IMR-90 (cell line): ENCODE measurements at places on chromosomes 11 and 22. TPM values are rescaled to one million over a fixed set of nuclear protein-coding genes. Genes with fewer than 3 reads are reported as not detected.

- H3K4me3 ChIP-seq: no peak overlapping the region
- no peak overlapping the region for H3K27ac ChIP-seq
- H3K36me3 ChIP-seq: no peaks in the 10 kb centered on the region
- H3K27me3 ChIP-seq: no peaks in the 10 kb centered on the region
- no peak for DNase-seq
Measured at GRCh38 chr11:35248558-35249323, 109.8 kb downstream of the CD44 start.

- no peaks in the 10 kb centered on the region for H3K36me3 ChIP-seq
- peaks cover 10% of the 10 kb centered on the region for H3K4me1 ChIP-seq
- H3K4me3 ChIP-seq: no peak overlapping the region
- H3K27ac ChIP-seq: no peak overlapping the region
- H3K27me3 ChIP-seq: no peaks in the 10 kb centered on the region
- DNase-seq: no peak
Measured at GRCh38 chr22:47176573-47177333, 414.3 kb downstream of the TBC1D22A start.

GRCh38 chr11:72072348-72072747 is 8.0 kb downstream of the NUMA1 start:
- H3K36me3 ChIP-seq: no peaks in the 10 kb centered on the region; the same call in 1 of the 2 replicates
- peaks cover 20% of the 10 kb centered on the region for H3K4me1 ChIP-seq
- DNase-seq: peak; percentile 82
- no peak overlapping the region for H3K4me3 ChIP-seq
- H3K27me3 ChIP-seq: no peaks in the 10 kb centered on the region

ESRRA gene
- 10.2 and 10.3 TPM in 2 replicates for total RNA-seq

- peak; percentile 53 for DNase-seq
- no peaks in the 10 kb centered on the region for H3K36me3 ChIP-seq
- H3K27me3 ChIP-seq: no peaks in the 10 kb centered on the region
- H3K4me3 ChIP-seq: no peak overlapping the region
- H3K27ac ChIP-seq: no peak overlapping the region
Measured at GRCh38 chr22:28408709-28409108, 270.9 kb downstream of the TTC28 start.

DNA sequence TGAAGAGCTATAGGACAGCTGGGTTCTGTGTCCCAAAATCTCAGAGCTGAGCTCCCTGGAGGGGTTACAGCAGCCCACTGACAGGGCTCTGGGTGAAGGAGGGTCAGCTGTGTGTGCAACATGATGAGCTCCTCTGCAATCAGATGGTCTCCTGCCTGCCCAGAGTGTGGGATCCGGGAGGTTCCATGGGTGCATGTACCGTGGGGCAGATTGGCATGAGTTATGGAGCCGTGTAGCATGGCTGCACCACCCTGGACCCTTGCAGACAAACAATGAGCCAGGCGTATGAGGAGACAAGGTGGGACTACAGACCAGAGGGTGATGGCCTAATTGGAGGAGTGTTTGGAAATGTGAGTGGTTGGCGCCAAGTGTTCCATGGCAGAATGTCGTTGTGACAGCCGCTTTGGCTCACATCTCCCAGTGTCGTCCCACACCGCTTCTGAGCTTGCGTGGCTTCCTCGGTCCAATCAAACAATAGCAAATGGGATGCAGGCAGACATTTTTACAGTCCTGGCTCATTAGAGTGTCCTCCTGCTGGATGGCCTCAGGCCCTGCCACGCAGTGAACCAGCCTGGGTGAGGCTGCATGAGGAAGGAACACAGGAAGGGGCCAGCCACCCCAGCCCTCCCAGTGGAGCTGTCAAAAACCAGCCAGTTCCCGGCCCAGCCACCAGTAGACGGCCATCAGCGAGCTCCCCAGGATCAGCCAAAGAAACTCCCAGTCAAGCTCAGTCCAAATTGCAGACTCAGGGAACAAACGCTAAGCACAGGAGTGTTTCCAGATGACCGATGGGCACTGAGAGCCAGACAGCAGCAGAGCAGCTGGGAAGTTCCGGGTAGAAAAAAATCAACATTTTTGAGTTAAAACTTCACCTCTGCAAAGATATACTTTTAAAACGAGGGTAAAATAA is 1066.9 kb downstream of the BRD1 start:
- no peak overlapping the region for H3K27ac ChIP-seq
- no peak for DNase-seq
- H3K4me1 ChIP-seq: no peaks in the 10 kb centered on the region

SPI1 gene
- total RNA-seq: not detected in 2 replicates

POU2AF2 gene
- not detected in 2 replicates for total RNA-seq

DDTL gene
- total RNA-seq: 0.36 and 0.83 TPM in 2 replicates

GRCh38 chr11:6321356-6321755 is 1.1 kb upstream of the CAVIN3 start:
- H3K4me3 ChIP-seq: no peak overlapping the region
- peaks cover 6% of the 10 kb centered on the region for H3K36me3 ChIP-seq
- peak overlapping the region; percentile 99 for H3K27ac ChIP-seq
- no peaks in the 10 kb centered on the region for H3K27me3 ChIP-seq
- peaks cover 15% of the 10 kb centered on the region for H3K4me1 ChIP-seq

TEX54 gene
- total RNA-seq: not detected in 2 replicates

DNA sequence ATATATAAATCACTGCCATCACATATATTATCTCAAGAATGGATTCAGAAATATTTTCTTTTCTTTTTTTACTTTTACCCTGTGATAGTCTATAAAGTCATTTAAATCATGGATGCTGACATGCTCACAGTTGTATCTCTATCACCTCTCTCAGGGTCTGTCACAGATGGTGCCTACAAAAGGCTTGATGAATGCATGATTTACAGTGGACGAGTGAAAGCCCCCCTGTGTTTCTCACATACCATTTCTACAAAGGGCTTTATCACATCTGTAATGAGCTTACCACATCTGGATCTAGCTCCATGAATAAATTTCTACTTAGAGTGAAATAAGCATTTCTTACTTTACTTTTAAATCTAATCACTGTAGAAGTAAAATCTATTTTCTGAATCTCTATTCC is 121.4 kb upstream of the CARD18 start:
- no peaks in the 10 kb centered on the region for H3K4me1 ChIP-seq
- no peaks in the 10 kb centered on the region for H3K27me3 ChIP-seq
- no peak overlapping the region for H3K27ac ChIP-seq
- no peak for DNase-seq
- no peaks in the 10 kb centered on the region for H3K36me3 ChIP-seq

- no peaks in the 10 kb centered on the region for H3K36me3 ChIP-seq
- H3K27me3 ChIP-seq: no peaks in the 10 kb centered on the region
- no peak overlapping the region for H3K4me3 ChIP-seq
- H3K27ac ChIP-seq: peak overlapping the region; percentile 54
Measured at GRCh38 chr22:31244046-31244942, 32.2 kb downstream of the LIMK2 start.

- DNase-seq: no peak
- H3K27me3 ChIP-seq: no peaks in the 10 kb centered on the region
- H3K27ac ChIP-seq: no peak overlapping the region
- no peaks in the 10 kb centered on the region for H3K36me3 ChIP-seq
Measured at GRCh38 chr22:35024364-35024692, 41.6 kb upstream of the ISX start.

DNA sequence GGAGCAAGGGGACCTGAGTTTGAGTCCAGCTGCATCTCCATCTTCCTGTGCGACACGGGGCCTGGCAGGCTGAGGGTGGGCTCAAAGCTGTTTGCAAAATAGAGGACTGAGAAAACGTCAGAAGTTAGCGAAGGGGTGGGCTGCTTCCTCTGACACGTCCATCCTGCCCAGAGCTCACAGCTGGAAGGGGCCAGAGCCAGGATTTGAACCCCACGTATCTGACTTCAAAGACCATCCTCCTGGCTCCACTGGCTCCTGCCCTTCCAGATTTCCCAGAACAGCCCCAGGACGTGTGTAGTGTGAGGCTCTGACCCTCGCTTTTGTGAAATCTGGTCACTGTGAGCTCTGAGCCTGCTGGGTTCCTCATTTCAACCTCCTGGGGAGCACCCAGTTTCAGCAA is 56.3 kb downstream of the CD82 start:
- peaks cover 4% of the 10 kb centered on the region; the same call in 1 of the 2 replicates for H3K36me3 ChIP-seq
- H3K27ac ChIP-seq: no peak overlapping the region
- H3K4me3 ChIP-seq: no peak overlapping the region
- no peaks in the 10 kb centered on the region for H3K27me3 ChIP-seq

DNA sequence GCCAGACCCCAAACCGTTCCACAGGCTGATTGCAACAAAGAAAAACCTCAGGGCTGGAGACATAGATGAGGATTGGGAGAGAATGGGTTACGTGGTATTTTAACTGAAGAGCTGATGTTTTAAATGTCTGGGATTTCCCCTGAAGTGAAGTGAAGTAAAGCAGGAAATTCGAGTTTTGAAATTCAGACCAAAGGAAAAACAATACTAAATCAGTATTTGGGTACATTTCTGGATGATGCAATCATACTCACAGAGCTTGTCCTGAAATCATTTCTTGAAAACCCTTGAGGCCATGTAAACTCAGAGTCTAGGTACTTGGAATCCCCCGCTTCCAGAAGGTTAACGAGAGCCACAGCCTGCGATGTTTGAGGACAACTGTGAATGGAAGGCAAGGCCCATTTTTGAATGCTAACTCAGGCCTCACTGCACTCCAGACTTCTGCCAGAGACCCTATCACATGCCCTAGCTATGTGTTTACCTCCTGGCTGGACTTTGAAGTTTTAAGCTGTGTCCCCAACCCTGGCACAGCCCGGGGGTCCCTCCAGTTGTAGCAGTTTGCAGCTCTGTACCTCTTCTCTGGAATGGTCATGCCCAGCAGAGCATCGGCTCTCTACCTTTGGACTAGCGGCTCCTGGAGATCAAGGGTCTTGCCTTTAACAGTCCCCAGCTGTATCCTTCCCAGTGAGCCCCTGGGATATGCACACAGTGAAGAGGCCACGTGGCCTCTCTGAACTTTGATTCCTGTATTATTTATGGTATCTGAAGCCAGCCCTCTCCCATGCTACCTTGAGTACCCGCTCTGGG is 5.4 kb upstream of the FTH1 start:
- peaks cover 33% of the 10 kb centered on the region for H3K4me1 ChIP-seq
- no peak overlapping the region for H3K4me3 ChIP-seq
- no peaks in the 10 kb centered on the region for H3K27me3 ChIP-seq
- H3K27ac ChIP-seq: peak overlapping the region; percentile 99
- peak; percentile 91 for DNase-seq

- H3K4me1 ChIP-seq: no peaks in the 10 kb centered on the region
- DNase-seq: no peak
- H3K4me3 ChIP-seq: no peak overlapping the region
- H3K27ac ChIP-seq: no peak overlapping the region
- no peaks in the 10 kb centered on the region for H3K36me3 ChIP-seq
Measured at GRCh38 chr22:48669986-48670716, 1157.5 kb downstream of the BRD1 start.

LRRC4C gene
- total RNA-seq: under 0.01 TPM in 2 replicates

PSMC3 gene
- total RNA-seq: 238 and 484 TPM in 2 replicates

LRP4 gene
- 3.9 and 4.1 TPM in 2 replicates for total RNA-seq

- peaks cover 16% of the 10 kb centered on the region for H3K27me3 ChIP-seq
- DNase-seq: no peak
- H3K27ac ChIP-seq: no peak overlapping the region
Measured at GRCh38 chr11:119380160-119380826, 1.2 kb downstream of the USP2 start.

- H3K27me3 ChIP-seq: peaks cover 3% of the 10 kb centered on the region
- H3K27ac ChIP-seq: no peak overlapping the region
- peak; percentile 40 for DNase-seq
- no peaks in the 10 kb centered on the region for H3K36me3 ChIP-seq
Measured at GRCh38 chr11:11789735-11790369, 51.9 kb upstream of the USP47 start.

VSTM5 gene
- 0.28 and 0.36 TPM in 2 replicates for total RNA-seq

DNA sequence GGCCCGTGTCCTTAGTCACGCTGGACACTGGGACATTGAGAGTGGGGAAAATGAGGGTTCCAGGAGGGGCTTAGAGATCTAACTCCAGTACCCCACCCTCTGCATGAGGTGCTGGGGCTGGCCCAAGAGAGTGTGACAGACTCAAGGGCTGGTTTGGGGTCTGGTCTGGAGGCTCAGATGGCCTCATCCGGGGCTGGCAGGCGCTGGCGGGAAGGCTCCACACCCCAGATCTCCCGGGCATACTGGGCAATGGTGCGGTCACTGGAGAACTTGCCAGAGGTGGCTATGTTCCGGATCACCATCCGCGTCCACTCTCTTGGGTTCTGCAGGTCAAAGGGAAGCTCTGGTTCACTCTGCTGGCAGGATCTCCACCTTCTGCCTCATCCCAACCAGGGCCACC is 2.5 kb upstream of the RASGRP2 start:
- peaks cover 14% of the 10 kb centered on the region for H3K4me1 ChIP-seq
- no peak overlapping the region for H3K27ac ChIP-seq
- no peak for DNase-seq
- H3K27me3 ChIP-seq: peaks cover 40% of the 10 kb centered on the region

DNA sequence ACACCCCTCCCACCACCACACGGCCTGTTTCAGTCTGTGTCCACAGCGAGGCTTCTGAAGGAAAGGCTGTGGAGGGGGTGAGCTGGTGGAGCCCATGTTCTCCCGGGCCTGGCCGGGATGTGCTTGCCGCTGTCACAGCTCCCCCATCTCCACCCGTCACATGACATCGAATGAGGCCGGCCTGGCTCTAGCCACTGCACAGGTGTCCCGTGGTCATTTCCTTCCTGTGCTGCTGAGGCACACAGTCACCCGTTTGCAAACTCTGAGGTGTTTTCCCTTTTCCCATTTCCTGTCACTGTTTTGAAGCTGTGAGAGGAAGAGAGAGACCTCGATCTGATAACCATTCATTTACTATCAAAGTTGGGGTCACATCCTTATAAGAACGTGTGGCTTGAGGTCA is 55.7 kb upstream of the CLDN5 start:
- no peak overlapping the region for H3K27ac ChIP-seq
- no peaks in the 10 kb centered on the region; the same call in 1 of the 2 replicates for H3K27me3 ChIP-seq
- H3K4me1 ChIP-seq: peaks cover 10% of the 10 kb centered on the region
- no peak for DNase-seq
- H3K36me3 ChIP-seq: no peaks in the 10 kb centered on the region

DERL3 gene
- total RNA-seq: under 0.01 and 0.18 TPM in 2 replicates

GRCh38 chr11:83249972-83250593 is 36.1 kb downstream of the CCDC90B start:
- H3K36me3 ChIP-seq: no peaks in the 10 kb centered on the region
- no peak overlapping the region for H3K4me3 ChIP-seq
- H3K4me1 ChIP-seq: 0 out of 2 replicates have a peak, but pooled peaks cover 2% of the 10 kb centered on the region
- DNase-seq: peak; percentile 69
- no peaks in the 10 kb centered on the region for H3K27me3 ChIP-seq

- H3K4me3 ChIP-seq: no peak overlapping the region
- DNase-seq: peak; percentile 79
- no peaks in the 10 kb centered on the region for H3K27me3 ChIP-seq
- peaks cover 5% of the 10 kb centered on the region for H3K4me1 ChIP-seq
- H3K36me3 ChIP-seq: peaks cover 3% of the 10 kb centered on the region; the same call in 1 of the 2 replicates
Measured at GRCh38 chr11:78542007-78542406, 32.7 kb downstream of the NARS2 start.

GRCh38 chr11:70077411-70078094 is 564 bp upstream of the ANO1 start:
- peak overlapping the region; percentile 48; the same call in 1 of the 2 replicates for H3K4me3 ChIP-seq
- H3K4me1 ChIP-seq: peaks cover 9% of the 10 kb centered on the region
- no peak overlapping the region for H3K27ac ChIP-seq
- no peak for DNase-seq
- no peaks in the 10 kb centered on the region; the same call in 1 of the 2 replicates for H3K27me3 ChIP-seq
